Gastrocnemius medialis (tissue), 4 donors: ENCODE measurements at places on chromosomes 12 and 14.
A peak's percentile ranks its signal among the peaks of the same experiment; 100 is the strongest.

- no peaks in the 10 kb centered on the region for H3K27me3 ChIP-seq
- no peak overlapping the region for H3K4me3 ChIP-seq
- peak overlapping the region; percentile 53 for H3K27ac ChIP-seq
- peak; percentile 51 for DNase-seq
- H3K4me1 ChIP-seq: peaks cover 37% of the 10 kb centered on the region
Measured at GRCh38 chr12:5173511-5174011, 129.9 kb downstream of the KCNA5 start.

DNA sequence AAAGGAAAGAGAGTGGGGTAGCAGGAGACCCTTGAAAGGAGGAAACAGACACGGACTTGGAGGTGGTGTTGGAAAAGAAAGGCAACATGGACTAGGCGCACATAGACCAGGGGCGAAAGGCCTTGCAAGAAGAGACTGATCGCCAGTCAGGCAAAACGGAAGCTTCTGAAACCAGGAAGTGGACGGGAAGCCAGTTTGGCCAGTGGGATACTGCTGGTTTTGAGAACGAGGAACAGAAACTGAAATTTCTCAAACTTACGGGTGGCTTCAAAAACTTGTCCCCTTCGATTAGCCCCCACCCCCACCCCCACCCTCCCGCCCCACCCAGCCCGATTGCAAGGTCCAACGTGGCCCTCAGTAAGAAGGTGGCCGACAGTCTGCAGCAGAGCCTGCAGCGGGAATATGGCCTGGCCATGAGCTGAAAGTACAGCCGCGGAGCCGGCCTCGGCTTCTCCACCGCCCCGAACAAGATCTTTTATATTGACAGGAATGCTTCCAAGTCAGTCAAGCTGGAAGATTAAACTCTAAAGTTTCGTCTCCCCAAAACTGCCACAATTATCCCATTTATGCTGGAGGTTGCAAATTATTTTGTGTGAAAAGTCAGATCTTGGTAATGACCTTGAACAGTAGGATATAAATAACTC lies 364.7 kb downstream of the BCAT1 start:
- no peak for DNase-seq
- H3K4me1 ChIP-seq: no peaks in the 10 kb centered on the region
- H3K4me3 ChIP-seq: no peak overlapping the region
- H3K27me3 ChIP-seq: no peaks in the 10 kb centered on the region
- no peaks in the 10 kb centered on the region for H3K36me3 ChIP-seq

- no peaks in the 10 kb centered on the region for H3K36me3 ChIP-seq
- H3K27me3 ChIP-seq: no peaks in the 10 kb centered on the region
- H3K4me3 ChIP-seq: no peak overlapping the region
- no peaks in the 10 kb centered on the region for H3K4me1 ChIP-seq
Measured at GRCh38 chr12:4630262-4630661, 18.6 kb downstream of the AKAP3 start.

- DNase-seq: no peak
- H3K36me3 ChIP-seq: no peaks in the 10 kb centered on the region
- H3K4me1 ChIP-seq: peaks cover 10% of the 10 kb centered on the region
- no peak overlapping the region for H3K4me3 ChIP-seq
- H3K27ac ChIP-seq: no peak overlapping the region
- H3K27me3 ChIP-seq: no peaks in the 10 kb centered on the region
Measured at GRCh38 chr14:70784886-70785285, 24.4 kb downstream of the MAP3K9 start.

DNA sequence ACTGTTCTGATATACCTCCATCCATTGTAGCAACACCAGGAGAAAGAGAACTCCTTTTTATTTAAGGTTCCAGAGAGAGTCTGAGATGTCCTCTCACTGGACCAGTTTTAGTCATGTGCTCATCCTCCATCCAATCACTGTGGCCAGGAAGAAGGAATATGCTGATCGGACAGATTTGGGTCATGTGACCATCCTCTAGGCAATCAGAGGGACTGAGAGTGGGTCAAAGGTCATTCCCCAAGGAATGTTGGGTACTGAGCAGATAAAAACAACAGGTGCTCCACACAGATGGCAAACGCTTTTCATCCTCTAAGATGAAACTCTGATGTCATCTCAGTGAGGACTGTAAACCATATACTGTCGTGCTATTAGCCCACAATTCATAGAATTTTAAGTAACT lies 28.8 kb upstream of the RPH3A start:
- H3K27me3 ChIP-seq: no peaks in the 10 kb centered on the region
- no peak for DNase-seq
- H3K36me3 ChIP-seq: no peaks in the 10 kb centered on the region
- H3K4me3 ChIP-seq: no peak overlapping the region
- H3K27ac ChIP-seq: no peak overlapping the region
- H3K4me1 ChIP-seq: no peaks in the 10 kb centered on the region

DNA sequence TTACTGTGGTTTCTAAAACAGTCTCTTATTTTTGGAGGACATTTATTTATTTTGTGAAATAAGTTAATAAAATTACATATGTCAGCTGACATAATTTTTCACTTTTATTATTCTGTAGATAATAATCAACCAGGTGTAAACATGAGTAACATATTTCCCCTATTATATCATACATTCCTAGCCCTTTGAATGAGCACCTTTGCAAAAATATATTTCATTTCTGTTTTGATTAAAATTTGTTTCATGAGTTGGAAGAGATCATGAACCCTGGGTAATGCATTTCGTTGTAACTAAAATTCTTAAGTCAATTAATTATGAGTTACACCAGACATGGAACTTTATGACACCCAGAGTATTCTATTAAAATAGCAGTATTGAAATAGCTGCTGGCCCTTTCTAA lies 56.3 kb downstream of the SLC16A7 start:
- no peaks in the 10 kb centered on the region for H3K27me3 ChIP-seq
- H3K4me1 ChIP-seq: no peaks in the 10 kb centered on the region
- no peak for DNase-seq
- no peak overlapping the region for H3K27ac ChIP-seq
- no peaks in the 10 kb centered on the region for H3K36me3 ChIP-seq

DNA sequence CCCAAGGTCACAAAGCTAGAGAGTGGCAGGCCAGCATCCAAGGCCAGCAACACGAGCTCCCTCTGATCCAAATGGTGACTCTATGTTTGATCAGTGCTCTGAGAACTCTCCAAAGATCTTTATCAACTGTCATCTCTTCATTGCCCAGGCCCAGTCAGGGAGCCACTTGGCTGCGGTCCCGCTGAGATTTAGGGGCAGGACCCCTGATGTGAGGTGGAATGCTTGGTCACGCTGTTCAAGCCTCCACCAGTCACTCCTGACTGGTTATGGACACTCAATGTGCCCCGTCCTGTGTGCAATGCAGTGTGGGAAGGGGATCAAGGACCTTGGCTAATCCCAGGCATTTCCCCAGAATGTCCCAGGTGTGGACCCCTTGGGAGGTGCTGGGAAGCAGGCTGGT lies 19.8 kb upstream of the TCL1B start:
- no peaks in the 10 kb centered on the region for H3K27me3 ChIP-seq
- no peak overlapping the region for H3K27ac ChIP-seq
- no peak overlapping the region for H3K4me3 ChIP-seq

DNA sequence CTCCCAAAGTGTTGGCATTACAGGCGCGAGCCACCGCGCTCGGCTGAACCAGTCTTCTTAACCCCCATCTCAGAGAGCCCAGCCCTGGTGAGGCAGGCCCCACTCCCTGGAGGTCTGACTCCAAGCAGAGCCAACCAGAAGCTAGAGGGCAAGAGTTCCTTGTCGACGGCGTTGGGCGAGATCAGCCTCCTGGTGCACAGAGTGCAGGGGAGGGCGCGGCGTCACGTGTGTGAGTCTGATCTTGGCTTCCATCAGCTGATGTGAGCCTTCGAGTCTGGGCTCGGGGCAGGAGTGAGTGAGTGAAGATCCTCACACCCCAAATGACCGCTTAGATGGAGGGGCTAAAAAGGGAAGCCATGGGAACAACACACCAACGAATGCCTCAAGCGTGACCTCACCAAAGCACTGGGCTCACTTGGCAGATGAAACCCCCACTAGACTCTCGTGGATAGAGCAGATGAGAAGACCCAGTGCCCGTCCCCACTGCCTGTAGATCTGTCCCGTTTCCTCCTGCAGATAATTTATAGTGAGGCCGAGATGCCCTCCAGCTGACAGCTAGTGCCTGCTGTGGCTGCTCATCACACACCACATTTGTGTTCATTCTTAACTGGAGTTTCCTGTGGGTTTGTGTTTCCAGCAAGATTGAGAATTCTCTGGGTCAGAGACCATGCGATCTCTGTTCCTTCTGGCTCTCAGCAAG lies 28.6 kb upstream of the ADGRD1 start:
- H3K36me3 ChIP-seq: no peaks in the 10 kb centered on the region
- H3K27me3 ChIP-seq: peaks cover 7% of the 10 kb centered on the region
- H3K27ac ChIP-seq: no peak overlapping the region
- no peaks in the 10 kb centered on the region for H3K4me1 ChIP-seq
- H3K4me3 ChIP-seq: no peak overlapping the region

DNA sequence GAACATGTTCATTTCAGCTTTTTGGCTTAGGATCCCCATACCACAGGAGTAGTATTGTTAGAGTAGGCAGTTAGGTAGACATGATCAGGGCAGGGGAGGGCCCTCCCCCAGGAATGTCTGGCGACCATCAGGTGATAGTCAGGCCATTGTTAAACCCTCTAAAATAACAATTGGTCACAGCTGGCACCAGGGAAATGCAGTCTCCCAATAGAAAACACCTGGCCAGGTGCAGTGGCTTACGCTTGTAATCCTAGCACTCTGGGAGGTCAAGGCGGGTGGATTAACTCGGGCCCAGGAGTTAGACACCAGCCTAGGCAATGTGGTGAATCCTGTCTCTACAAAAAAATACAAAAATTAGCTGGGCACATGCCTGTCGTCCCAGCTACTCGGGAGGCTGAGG lies 187.1 kb downstream of the MON2 start:
- H3K27ac ChIP-seq: no peak overlapping the region
- H3K4me1 ChIP-seq: no peaks in the 10 kb centered on the region
- H3K36me3 ChIP-seq: no peaks in the 10 kb centered on the region
- no peaks in the 10 kb centered on the region for H3K27me3 ChIP-seq

DNA sequence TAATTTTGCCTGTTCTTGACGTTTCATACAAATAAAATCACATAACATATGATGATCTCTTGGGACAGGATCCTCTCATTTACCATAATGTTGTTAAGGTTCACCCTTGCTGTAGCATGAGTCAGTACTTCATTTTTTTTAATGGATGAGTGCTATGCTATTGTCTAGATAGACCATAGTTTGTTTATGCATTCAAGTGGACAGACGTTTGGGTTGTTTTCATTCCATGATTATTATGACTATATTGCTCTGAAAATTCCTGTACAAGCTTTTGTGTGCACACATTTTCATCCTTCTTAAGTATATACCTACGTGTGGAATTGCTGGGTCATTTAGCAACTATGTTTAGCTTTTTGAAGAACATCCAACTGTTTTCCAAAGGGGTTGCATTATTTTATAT lies 325.6 kb upstream of the TMEM132C start:
- H3K4me3 ChIP-seq: no peak overlapping the region
- no peaks in the 10 kb centered on the region for H3K36me3 ChIP-seq
- H3K4me1 ChIP-seq: no peaks in the 10 kb centered on the region
- no peak overlapping the region for H3K27ac ChIP-seq

DNA sequence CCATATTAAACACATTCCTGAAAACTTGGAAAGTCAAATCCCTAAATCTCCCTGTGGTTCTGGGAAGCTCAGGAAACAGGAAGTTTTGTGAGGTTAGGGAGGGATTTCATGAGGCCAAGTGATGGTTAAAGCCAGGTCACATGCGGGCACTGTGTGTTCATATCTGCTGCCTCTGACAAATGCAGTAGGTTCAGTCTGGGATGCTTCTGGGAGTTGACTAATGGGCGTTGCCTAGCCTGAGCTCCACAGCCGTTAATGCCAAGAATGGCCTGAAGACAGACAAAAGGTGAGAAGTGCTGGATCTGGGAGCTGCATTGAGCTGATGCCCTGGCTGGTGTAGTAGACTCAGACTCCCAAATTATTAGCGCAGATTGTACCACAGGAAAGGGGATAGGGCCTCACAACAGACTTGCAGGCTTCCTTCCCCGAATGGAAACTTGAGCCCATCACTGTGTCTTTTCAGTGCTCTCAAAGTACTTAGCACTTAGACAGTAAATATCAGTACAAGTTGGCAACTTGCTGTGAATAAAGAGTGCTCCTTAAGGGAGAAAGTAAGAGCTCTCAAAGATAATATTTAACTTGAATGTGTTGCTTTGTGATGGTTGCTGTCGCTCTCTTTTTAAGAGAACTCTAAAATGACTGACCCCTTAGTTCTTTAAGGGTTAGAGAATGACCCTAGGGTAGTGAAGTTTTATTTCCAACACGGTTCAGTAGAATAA lies 17.3 kb downstream of the GSG1 start:
- peaks cover 10% of the 10 kb centered on the region for H3K36me3 ChIP-seq
- H3K4me1 ChIP-seq: no peaks in the 10 kb centered on the region
- H3K27ac ChIP-seq: no peak overlapping the region
- no peak for DNase-seq

DNA sequence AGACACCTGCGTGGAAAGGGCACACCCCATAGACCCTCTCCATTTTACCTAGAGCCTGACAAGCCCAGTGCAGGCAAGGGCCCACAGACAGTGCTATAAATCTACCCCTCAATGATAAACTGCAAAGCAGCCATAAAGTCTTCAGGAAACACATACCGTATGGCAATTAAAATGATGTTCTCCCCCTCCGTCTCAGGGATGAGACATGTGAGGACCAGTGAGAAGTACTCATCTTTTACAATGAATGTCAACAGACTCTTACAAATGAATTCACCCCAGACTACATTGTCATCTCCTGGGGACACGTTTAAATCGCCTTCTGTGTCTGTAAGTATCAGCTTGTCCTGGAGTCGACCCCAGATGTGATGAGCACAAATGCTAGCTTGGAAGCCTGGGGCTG lies 362.7 kb downstream of the ADGRD1 start:
- no peak overlapping the region for H3K4me3 ChIP-seq
- H3K36me3 ChIP-seq: no peaks in the 10 kb centered on the region
- H3K27me3 ChIP-seq: peaks cover 3% of the 10 kb centered on the region
- no peak overlapping the region for H3K27ac ChIP-seq
- no peak for DNase-seq

DNA sequence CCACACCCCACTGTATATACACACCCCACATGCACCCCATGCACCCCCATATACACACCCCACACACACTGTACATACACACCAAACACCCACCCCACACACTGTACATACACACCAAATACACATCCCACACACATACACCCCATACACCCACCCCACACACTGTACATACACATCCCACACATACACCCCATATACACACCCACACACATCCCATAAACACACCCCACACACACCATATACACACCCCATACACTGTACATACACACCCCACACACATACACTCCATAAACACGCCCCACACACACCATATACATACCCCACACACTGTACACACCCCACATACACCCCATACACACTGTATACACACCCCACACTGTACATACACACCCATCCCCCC lies 82.3 kb downstream of the NOC4L start:
- peaks cover 65% of the 10 kb centered on the region for H3K27me3 ChIP-seq
- no peak overlapping the region for H3K27ac ChIP-seq
- H3K4me3 ChIP-seq: no peak overlapping the region

DNA sequence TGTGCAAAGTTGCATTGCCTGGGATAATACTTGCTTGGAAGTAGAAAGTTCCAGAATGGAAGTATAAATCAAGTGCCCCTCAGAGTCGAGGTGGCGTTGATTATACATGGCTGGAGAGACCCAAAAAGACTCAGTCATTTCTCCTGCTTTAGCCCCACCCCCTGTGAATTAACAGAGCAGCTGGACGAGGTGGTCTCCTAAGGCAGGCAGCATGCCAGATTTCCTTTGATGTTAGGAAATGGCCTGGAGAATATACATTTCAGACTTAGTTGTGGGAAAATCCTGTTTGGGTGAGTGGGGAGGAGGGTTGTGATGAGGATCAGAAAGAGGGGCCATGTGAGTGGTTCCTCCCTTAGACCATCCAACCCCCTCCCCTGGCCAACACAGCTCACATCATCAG lies 406.1 kb upstream of the TMPO start:
- no peaks in the 10 kb centered on the region for H3K27me3 ChIP-seq
- H3K27ac ChIP-seq: no peak overlapping the region
- DNase-seq: no peak
- H3K4me1 ChIP-seq: no peaks in the 10 kb centered on the region
- no peaks in the 10 kb centered on the region for H3K36me3 ChIP-seq
- H3K4me3 ChIP-seq: no peak overlapping the region
